ENCODE measurements at places on chromosomes 5 and 9.

- DNase-seq, result peak; percentile 82
Observed at GRCh38 chr5:154285661-154286408, 95.3 kb downstream of the GALNT10 start.

DNA sequence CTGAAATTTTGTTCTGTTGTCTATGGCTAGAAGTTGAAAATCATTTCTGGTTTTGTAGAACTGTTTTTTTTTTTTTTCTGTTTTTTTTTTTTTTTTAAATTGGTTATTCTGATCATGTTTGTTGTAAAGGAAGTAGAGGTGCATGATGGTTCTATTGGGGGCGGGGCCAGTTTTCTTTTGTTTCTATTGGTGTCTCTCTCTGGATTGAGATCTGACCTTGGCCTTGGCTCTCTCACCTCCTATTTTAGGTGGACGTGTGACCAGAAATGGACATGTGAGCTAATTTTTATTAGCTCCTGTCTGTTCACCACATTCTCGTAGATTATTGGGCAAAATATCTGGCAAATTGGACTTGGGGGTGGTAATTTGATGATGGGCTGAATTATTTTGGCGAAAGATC, 3.2 kb downstream of the ZNF618 start:
- DNase-seq, result no peak

DNA sequence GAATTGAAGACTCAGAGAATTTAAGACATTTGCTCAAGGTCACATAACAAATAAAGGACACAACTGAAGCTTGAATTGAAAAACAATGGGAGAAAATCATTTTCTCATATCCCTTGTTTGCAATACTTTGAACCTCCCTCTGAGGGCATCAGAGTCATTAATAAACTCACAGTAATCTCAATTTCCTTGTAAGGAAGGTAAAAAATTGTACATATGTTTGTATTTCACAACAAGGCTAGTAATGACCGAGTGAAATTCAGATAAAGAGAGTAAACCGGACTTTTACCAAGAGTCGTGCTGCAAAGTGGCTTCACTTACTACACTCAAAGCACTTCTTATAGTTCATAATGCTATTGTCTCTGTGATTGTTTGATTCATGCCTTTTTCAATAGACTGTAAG, 665.0 kb downstream of the NR2F1-AS1 start:
- DNase-seq, result peak; percentile 9

- no peak for DNase-seq
Observed at GRCh38 chr5:54388409-54388808, 67.1 kb upstream of the HSPB3 start.

- peak; percentile 51 for DNase-seq
Observed at GRCh38 chr5:93607367-93608258, 24.6 kb downstream of the NR2F1 start.

DNA sequence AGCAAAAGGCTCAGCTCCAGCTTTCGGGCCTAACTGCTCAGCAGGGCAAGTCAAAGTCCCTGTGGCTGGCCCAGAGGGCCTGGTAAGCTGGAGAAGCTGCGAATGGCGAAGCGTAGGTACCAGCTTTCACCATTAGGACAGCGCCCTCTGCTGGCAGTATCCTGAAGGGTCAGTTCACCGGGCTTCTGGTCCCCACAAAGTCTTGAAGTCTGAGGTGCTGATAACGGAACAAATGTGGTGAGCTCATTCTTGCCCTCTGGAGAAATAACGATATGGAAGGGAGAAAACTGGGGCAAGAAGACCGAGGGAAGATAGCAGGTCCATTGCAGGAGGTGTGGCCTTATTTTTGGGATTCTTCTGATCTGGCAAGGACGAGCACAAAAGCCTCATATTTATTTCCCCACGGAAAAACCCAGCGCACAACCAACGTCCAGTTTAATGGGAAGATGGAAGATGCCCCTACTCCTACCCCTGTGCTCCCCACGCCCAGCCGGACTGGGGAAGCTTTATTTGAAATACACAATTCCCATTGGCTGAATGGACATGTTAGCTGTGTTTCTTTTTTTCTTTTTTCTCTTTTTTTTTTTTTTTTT, 7.2 kb downstream of the SOWAHA start:
- DNase-seq, result peak; percentile 83
